Aorta (tissue), 5 donors: ENCODE measurements at places on chromosomes 7 and 10. TPM values are rescaled to one million over a fixed set of nuclear protein-coding genes. Genes with fewer than 3 reads are reported as not detected.

- no peaks in the 10 kb centered on the region for H3K27me3 ChIP-seq
- H3K36me3 ChIP-seq, result no peaks in the 10 kb centered on the region
- H3K4me3 ChIP-seq, result no peak overlapping the region
- no peaks in the 10 kb centered on the region for H3K4me1 ChIP-seq
- no peak overlapping the region for H3K27ac ChIP-seq
- no peak for DNase-seq
Measured at GRCh38 chr7:22302951-22303423, 54.0 kb downstream of the RAPGEF5 start.

- H3K27ac ChIP-seq, result no peak overlapping the region
- no peak overlapping the region for H3K4me3 ChIP-seq
- H3K4me1 ChIP-seq, result no peaks in the 10 kb centered on the region
- H3K27me3 ChIP-seq, result no peaks in the 10 kb centered on the region
- no peak for DNase-seq
- H3K36me3 ChIP-seq, result no peaks in the 10 kb centered on the region
Measured at GRCh38 chr10:129869596-129870473, 94.2 kb downstream of the EBF3 start.

DNA sequence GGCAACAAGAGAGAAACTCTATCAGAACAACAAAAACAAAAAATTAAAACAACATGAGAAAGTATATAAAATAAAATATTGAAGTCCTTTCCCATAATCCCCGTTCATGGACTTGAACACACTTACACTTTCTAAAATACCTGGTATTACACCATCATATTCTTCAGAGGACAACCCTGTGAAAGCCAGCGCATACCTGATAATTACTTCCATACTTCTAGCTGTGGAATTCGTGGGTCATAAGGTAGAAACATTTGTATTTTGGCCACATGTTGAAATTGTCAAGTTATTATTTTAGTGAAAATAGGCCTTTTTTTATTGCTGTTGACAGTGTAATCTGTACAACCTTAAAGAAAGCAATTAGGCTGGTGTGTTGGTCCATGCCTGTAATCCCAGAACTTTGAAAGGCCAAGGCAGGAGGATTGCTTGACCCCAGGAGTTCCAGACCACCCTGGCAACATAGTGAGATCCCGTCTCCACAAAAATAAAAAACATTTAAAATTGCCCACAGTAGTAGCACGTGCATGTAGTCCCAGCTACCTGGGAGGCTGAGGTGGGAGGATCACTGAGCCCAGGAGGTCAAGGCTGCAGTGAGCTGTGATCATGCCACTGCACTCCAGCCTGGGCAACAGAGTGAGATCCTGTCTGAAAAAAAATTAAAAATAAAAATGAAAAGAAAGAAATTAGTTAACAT, 5.1 kb upstream of the PCGF6 start:
- H3K27ac ChIP-seq, result no peak overlapping the region
- H3K4me3 ChIP-seq, result no peak overlapping the region
- no peaks in the 10 kb centered on the region for H3K36me3 ChIP-seq
- no peaks in the 10 kb centered on the region for H3K27me3 ChIP-seq
- no peak for DNase-seq
- H3K4me1 ChIP-seq, result no peaks in the 10 kb centered on the region

- DNase-seq, result peak; percentile 95
- H3K27me3 ChIP-seq, result no peaks in the 10 kb centered on the region
- H3K4me3 ChIP-seq, result peak overlapping the region; percentile 62
Measured at GRCh38 chr10:21526188-21526859, 842 bp upstream of the SKIDA1 start.

DNA sequence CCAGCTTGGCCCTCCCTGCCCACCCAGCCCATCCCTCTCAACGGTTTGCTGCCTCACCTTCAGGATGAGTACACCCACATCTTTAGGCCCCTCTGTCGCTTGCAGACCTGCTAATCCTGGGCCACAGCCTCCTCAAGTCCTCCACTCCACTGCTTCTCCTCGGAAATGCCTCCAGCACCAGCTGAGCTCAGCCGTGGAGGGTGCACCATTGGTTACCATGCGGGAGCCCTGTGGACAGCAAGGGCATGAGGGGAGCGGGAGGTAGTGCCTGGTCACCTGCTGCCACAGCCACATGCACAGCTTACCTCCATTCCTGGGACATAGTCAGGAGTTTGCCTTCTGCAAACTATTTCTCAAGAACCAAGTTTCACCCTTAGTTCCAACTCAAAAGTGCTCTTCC, 286.3 kb upstream of the ZMIZ1 start:
- H3K27me3 ChIP-seq, result no peaks in the 10 kb centered on the region
- no peaks in the 10 kb centered on the region for H3K36me3 ChIP-seq
- no peaks in the 10 kb centered on the region for H3K4me1 ChIP-seq

DNA sequence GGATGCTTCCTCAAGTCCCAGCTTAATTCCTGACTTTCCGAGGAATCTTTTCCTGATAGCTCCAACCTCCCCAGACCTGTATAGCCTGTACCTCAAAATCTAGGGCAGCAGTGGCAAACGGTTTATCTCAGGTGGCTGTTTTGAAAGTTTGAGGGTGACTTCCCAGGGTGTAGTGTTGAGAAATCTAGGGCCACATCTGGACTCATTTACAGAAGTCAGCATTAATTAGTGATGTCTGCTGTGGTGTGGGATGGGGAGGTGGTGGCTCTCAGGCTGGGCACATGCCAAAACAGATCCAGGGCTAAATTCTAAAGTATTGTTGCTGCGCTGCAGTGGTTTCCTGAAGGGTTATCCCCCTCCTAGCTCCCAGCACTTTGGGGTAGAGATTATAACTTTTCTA, 38.0 kb downstream of the UNC5B start:
- H3K27ac ChIP-seq, result no peak overlapping the region
- H3K4me3 ChIP-seq, result no peak overlapping the region
- no peak for DNase-seq

DNA sequence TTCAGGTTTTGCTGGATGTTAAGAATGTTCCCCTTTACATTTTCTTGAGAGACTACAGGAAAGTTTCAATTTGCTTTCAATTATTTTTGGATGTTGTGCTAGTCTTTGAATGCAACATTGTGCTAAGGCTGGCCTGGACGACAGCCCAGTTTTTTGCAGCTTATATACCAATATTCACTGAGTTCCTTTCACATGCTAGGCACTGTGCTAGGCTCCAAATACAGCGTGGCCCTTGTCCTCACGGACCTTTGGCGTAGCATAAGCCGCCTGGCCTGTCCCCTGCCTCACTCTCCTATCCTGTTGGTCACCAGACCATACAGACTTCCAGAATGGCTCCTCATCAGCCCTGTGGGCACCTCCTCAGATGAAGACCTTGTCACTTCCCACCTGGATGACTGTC, 19.5 kb upstream of the HSPA12A start:
- no peaks in the 10 kb centered on the region for H3K27me3 ChIP-seq
- no peaks in the 10 kb centered on the region for H3K36me3 ChIP-seq
- H3K27ac ChIP-seq, result no peak overlapping the region
- no peaks in the 10 kb centered on the region for H3K4me1 ChIP-seq
- DNase-seq, result no peak

GRCh38 chr10:118882741-118883140, 128.0 kb upstream of the CACUL1 start:
- H3K4me1 ChIP-seq, result no peaks in the 10 kb centered on the region
- H3K27ac ChIP-seq, result no peak overlapping the region
- H3K36me3 ChIP-seq, result no peaks in the 10 kb centered on the region
- H3K27me3 ChIP-seq, result peaks cover 2% of the 10 kb centered on the region

DNA sequence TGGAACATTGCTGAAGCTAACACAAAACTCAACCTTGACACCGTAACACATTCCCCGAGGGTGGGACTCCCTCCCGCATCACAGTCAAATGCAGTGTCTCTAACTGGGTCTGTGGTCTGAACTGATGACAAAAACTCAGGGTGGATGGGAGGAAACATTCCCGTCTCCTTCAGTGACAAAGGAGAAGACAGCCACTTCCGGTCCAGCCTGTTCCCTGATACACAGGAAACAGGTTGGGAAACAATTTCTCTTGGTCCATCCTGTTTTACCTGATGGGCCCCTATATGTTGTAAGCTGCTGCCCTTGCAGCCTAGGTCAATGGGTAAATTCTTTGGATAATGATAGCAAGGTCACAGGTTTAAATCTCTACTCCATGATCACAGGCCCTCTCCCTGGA, 20.4 kb downstream of the SLC13A4 start:
- no peaks in the 10 kb centered on the region for H3K27me3 ChIP-seq
- no peak for DNase-seq
- H3K27ac ChIP-seq, result no peak overlapping the region

- H3K4me3 ChIP-seq, result no peak overlapping the region
- no peak for DNase-seq
- H3K4me1 ChIP-seq, result peaks cover 4% of the 10 kb centered on the region
- H3K27me3 ChIP-seq, result no peaks in the 10 kb centered on the region
Measured at GRCh38 chr7:6175645-6176044, 96.8 kb downstream of the CYTH3 start.

DNA sequence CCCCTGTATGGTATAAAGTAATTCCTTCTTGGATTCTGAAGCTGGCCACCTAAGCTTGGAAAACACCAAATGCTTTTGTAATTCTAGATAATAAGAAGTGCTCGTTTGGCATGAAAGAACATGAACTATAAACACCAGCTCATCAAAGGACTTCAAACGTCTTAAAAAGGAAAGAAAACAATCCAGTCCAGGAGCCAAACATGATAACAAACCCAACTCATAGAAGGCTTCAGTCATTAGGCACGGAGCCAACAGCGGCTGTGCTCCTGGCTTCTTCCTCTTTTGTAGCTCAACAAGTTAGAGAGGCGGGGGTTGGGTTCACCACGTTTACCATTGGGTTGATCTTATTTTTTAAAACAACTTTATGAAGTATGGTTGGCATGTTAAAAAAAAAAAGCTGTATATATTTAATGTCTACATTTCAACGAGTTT, 56.4 kb upstream of the ECHDC3 start:
- no peaks in the 10 kb centered on the region for H3K4me1 ChIP-seq
- DNase-seq, result peak; percentile 77
- no peak overlapping the region for H3K4me3 ChIP-seq
- no peaks in the 10 kb centered on the region for H3K36me3 ChIP-seq

- no peak overlapping the region for H3K4me3 ChIP-seq
- DNase-seq, result no peak
- H3K36me3 ChIP-seq, result no peaks in the 10 kb centered on the region
- no peaks in the 10 kb centered on the region for H3K27me3 ChIP-seq
Measured at GRCh38 chr10:13681960-13682359, 95.2 kb downstream of the PRPF18 start.

DNA sequence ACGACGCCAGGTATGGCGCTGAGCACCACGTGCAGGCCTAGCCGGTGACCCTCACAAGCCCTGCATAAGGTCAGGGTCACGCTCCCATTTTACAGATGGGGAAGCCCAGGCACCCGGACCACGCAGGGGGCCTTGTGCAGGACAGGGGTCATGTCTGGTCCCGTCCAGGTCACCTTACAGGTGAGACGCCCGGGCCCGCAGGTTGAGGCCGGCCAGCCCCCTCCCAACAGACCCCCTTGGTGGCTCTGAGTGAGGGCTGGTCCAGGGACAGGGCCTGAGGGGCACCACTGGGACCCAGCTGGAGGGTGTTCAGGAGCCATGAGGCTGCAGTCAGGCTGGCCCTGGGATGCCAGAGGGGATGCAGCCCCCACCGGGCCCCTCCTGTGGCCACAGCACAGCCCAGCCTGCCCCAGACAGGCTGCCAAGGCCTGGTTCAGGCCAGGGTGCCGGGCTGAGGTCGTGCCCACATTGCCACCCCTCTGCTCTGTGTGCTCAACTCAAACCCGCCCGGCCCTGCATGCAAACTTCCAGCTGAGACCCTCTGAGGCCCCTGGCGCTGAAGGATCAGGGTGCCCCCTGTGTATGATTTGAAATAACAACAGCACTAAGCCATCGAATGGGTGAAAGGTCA, 69.0 kb downstream of the PWWP2B start:
- no peak for DNase-seq
- H3K36me3 ChIP-seq, result no peaks in the 10 kb centered on the region
- H3K4me1 ChIP-seq, result no peaks in the 10 kb centered on the region

DNA sequence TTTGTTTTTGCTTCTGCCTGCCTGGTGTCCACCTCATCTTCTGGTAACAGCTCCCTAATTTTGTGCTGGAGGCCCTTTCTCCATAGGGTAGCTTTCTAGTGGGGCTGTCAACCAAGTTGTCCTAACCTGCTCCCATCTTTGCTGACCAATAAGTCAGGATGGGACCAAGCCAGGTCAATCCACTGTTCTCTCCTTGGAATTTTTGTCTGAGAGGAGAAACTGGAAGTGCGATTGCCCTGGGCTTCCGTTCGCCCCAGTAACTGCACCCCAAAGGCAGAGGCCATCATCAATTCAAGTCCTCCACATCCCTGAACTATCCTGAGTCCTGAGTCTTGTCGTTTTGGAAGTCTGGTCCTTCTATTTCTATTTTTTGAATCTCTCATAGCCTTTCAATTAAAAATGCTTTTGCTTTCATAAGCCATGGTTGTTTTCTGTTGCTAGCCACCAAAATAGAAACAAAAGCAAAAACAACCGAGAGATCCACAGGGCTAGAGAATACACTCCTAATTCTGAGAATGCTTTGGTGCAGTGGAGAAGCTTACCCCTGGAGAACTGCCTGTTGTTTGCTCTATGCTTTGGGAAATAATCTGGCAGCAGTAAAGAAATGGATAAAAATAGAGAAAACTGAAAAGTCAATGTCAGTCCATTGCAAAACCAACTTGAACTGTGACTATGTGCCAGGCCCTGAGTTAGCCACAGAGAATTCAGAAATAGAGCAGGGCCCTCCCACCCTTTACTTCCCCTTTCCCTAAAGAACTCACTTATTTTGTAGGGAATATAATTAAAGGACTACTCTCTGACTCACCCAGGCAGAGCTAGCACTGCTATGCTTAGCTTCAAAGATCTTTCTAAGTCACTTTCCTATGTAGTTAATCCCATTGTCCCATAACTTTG, 368.1 kb downstream of the CXCL12 start:
- H3K27me3 ChIP-seq, result no peaks in the 10 kb centered on the region
- DNase-seq, result no peak
- no peak overlapping the region for H3K4me3 ChIP-seq
- H3K4me1 ChIP-seq, result no peaks in the 10 kb centered on the region

DNA sequence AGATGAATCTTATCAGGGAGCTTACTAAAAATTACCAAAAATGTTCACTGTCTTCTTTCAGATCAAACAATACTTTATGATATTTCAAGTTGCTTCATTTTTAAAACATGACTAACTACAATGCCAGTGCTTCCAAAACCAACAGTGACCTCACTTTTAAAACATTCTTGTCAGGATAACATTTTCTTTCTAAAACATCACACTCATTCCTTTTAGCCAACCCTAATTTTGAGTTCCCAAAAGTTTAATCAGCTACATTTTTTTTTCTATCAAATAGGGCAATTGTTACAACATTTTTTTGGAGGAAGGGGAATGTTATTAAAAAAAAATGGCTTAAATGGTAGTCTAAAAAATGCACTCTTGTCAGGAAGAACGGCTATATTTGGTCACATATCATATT, 37.3 kb downstream of the RTKN2 start:
- H3K27ac ChIP-seq, result no peak overlapping the region
- no peak for DNase-seq
- no peaks in the 10 kb centered on the region for H3K36me3 ChIP-seq
- H3K4me1 ChIP-seq, result peaks cover 2% of the 10 kb centered on the region

GRCh38 chr10:7251696-7252465, 159.0 kb downstream of the SFMBT2 start:
- H3K27ac ChIP-seq, result no peak overlapping the region
- no peaks in the 10 kb centered on the region for H3K27me3 ChIP-seq
- no peak for DNase-seq
- no peaks in the 10 kb centered on the region for H3K4me1 ChIP-seq
- no peak overlapping the region for H3K4me3 ChIP-seq

Gene CELF2
- 55.4 TPM for total RNA-seq

Gene UPK3B
- 1.6 TPM for total RNA-seq

Gene ITIH2
- total RNA-seq, result 0.10 TPM

Gene TDRD1
- total RNA-seq, result 0.78 TPM

Gene OR2A5
- not detected for total RNA-seq

Gene NPFFR1
- 0.06 TPM for total RNA-seq

Gene PVRIG
- 0.23 TPM for total RNA-seq

Gene PLXDC2
- total RNA-seq, result 155 TPM
